ENCODE measurements at places on chromosomes 5 and 9.

DNA sequence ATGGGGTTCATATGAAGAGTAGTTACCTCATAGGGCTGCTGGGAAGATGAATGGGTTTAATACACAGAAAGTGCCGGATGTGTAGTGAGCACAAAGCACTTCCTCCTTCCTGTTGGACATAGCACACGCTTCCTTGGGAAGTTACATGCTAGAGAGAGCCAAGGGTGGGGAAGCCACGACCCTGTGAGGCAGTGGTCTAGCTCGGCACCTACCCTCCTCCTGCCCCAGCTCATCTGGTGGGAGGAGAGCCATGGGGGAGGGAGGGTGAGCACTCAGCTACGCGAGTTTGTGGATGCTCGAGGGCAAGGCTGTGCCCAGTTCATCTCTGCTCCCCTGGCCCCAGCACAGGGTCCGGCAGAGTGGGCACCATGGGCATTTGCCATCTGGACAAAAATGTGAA, 43.6 kb upstream of the NEK6 start:
- DNase-seq: no peak

- no peak for DNase-seq
Observed at GRCh38 chr9:92353051-92353450, 27.3 kb downstream of the CENPP start.

GRCh38 chr5:32975656-32976375, 264.7 kb downstream of the NPR3 start:
- DNase-seq: no peak

- no peak for DNase-seq
Observed at GRCh38 chr9:105554042-105554441, 3.9 kb upstream of the FKTN start.

DNA sequence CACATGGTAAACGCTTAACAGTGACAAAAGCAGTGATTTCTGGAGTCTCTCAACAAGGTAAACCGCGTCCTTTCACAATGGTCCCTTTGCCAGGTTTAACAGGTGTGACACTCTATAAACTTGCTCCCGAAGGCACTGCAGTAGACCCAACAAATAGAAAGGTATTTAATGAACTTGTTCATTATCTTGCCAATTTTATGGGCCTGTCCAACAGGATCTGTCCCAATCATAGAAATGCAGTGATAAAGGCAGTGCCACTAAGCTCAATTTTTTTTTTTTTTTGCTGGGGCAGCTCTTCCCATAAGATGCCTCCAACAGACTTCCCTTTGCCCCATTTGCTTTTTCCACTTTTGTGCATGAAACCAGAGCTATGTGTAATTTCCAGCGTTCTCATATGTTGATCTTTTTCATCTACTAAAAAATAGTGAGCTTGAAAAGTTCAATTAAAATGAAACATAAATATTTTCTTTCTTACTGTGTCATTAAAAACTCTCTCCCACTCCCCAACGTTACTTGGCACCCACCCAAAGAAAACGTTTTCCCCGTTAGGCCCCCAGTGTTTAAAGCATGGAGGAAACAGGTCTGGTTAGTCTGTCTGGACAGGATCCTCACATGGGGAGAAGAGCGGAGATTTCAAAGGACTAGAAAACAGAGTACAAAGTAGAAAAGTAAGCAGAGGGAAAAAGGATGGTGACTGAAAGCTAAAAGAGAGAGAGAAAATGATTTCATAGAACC, 80.9 kb upstream of the SPATA31D4 start:
- no peak for DNase-seq

GRCh38 chr5:10441992-10442435, 335 bp downstream of the ROPN1L start:
- no peak for DNase-seq
